ENCODE measurements at places on chromosomes 12 and 14. TPM values are rescaled to one million over a fixed set of nuclear protein-coding genes. Genes with fewer than 3 reads are reported as not detected.
A peak's percentile ranks its signal among the peaks of the same experiment; 100 is the strongest.

The LMNTD1 gene
- total RNA-seq, result not detected

The KRT72 gene
- total RNA-seq, result not detected

The DNAH10 gene
- not detected for total RNA-seq

The DEGS2 gene
- not detected for total RNA-seq

The CLEC4C gene
- total RNA-seq, result not detected

The PWP1 gene
- 14.5 TPM for total RNA-seq

GRCh38 chr14:58987591-58987990, 200.9 kb upstream of the DAAM1 start:
- no peak overlapping the region for H3K4me3 ChIP-seq
- no peaks in the 10 kb centered on the region for H3K36me3 ChIP-seq
- no peak overlapping the region for H3K27ac ChIP-seq
- H3K4me1 ChIP-seq, result no peaks in the 10 kb centered on the region

GRCh38 chr14:83733670-83734069, 1796.3 kb upstream of the FLRT2 start:
- DNase-seq, result no peak
- no peaks in the 10 kb centered on the region for H3K4me1 ChIP-seq
- no peaks in the 10 kb centered on the region for H3K36me3 ChIP-seq
- H3K27ac ChIP-seq, result no peak overlapping the region

DNA sequence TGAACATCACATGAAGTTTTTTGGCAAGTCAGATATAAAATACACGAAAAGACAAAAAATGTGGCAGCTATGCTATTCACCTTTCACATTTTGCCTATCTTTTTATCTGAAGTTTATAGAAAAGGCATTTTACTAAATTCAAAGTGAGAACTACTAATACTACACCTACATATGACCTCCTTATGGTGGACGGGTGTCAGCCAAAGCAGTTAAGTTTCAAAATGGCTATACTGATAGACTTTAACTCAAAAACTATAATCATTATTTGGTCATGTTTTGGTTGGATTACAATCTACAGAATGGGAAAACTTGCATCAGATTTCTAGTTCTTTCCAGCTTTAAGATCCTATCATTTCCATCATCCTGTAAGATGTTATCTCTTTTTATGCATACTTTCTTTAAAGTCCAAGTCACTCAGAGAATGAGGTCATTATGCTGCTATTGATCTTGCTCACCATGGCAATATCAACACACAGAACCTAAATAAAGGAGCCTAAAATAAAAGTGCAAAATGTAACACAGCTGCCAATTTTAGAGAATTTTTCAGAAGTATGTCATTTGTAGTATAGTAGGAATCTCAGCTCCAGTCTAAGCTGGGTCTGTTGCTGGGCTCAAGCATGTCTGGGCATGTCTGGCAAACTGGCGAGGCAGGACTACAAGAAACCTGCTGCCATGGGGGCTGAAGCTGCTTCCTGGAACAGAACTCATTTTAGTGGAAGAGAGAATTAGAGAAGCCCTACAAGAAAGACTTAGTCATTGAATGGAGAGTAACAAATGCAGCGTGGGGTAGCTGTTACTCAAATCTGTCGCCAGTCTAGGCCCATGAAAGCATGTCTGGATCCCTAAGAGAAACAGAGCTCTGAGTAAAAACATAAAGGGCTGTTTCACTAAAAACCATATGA, 7.6 kb upstream of the AEBP2 start:
- DNase-seq, result no peak
- H3K4me3 ChIP-seq, result no peak overlapping the region
- H3K36me3 ChIP-seq, result no peaks in the 10 kb centered on the region
- no peaks in the 10 kb centered on the region for H3K4me1 ChIP-seq
- no peaks in the 10 kb centered on the region for H3K27me3 ChIP-seq
- H3K27ac ChIP-seq, result no peak overlapping the region

DNA sequence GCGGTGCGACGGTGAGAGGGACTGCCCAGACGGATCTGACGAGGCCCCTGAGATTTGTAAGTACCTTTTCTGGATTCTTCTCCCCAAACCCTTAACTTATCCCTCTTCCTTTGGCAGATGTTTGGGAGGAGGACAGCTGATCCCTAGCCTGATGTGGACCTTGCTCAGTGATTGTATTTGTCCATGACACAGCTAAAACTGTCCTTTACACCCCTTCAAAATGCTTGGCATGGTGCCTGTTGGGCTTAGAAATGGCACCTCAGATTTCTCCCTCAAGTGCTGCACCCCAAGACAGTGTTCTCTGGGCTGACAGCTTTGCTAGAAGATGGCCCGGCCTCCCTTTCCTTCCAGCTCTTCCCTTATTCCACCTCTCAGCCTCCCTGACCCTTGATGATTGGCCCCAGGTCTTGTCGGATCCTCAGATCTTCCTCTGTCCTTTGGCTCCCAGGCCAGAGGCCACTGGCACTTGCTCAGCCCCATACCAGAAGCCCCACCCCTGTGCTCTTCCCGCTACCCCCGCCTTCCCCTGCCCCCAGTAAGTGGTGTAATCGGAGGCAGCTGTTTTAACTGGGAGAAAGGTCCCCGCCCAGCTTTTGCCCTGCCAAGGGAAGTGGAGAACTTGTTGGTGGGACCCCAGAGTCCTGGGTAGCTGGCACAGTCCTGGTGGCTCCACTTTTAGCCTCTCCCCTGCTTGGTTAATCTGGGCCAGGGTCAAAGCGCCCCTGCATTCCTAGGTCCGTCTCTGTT, 8.7 kb downstream of the LRP1-AS start:
- peak; percentile 68 for DNase-seq
- no peaks in the 10 kb centered on the region for H3K27me3 ChIP-seq
- H3K36me3 ChIP-seq, result peaks cover 58% of the 10 kb centered on the region
- H3K4me3 ChIP-seq, result no peak overlapping the region
- H3K4me1 ChIP-seq, result peaks cover 91% of the 10 kb centered on the region

GRCh38 chr12:10395390-10395998, 5.7 kb upstream of the KLRK1 start:
- no peaks in the 10 kb centered on the region for H3K27me3 ChIP-seq
- H3K4me1 ChIP-seq, result peaks cover 30% of the 10 kb centered on the region
- peak; percentile 29 for DNase-seq
- no peaks in the 10 kb centered on the region for H3K36me3 ChIP-seq
- H3K27ac ChIP-seq, result peak overlapping the region; percentile 27

GRCh38 chr12:48126953-48127630, 7.9 kb downstream of the PFKM start:
- H3K36me3 ChIP-seq, result peaks cover 87% of the 10 kb centered on the region
- DNase-seq, result no peak
- H3K27me3 ChIP-seq, result no peaks in the 10 kb centered on the region
- no peak overlapping the region for H3K4me3 ChIP-seq

DNA sequence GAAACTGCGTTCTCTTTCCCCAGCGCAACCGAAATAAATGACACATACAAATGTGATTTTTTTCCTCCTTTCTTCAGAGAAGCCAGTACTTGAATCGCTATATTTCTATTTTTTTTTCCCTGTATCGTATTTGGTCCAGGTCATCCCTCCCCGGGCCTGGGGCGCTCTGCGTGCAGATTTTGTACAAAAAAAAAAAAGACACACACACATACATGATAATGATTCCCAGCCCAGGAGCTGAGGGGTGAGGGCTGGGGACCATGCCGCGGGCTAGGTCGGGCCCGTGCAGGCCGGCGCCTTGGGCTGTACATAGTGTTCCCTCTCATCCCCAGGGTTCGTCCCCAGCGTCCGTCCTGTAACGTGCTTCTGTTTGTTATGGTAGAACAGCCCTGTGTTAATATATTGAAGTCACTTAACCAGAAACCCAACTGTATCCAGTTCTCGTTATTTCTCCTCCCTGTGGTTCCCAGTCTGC, 3.0 kb downstream of the HOXC9 start:
- no peak for DNase-seq
- no peaks in the 10 kb centered on the region for H3K36me3 ChIP-seq
- H3K4me3 ChIP-seq, result no peak overlapping the region
- no peak overlapping the region for H3K27ac ChIP-seq
- peaks cover 100% of the 10 kb centered on the region for H3K27me3 ChIP-seq
- H3K4me1 ChIP-seq, result peaks cover 10% of the 10 kb centered on the region

GRCh38 chr12:27859648-27860047, 79.6 kb upstream of the MANSC4 start:
- peaks cover 5% of the 10 kb centered on the region for H3K4me1 ChIP-seq
- H3K27ac ChIP-seq, result no peak overlapping the region
- H3K27me3 ChIP-seq, result no peaks in the 10 kb centered on the region
- DNase-seq, result no peak

GRCh38 chr14:21346532-21347135, 37.2 kb downstream of the SUPT16H start:
- H3K36me3 ChIP-seq, result no peaks in the 10 kb centered on the region
- no peak overlapping the region for H3K4me3 ChIP-seq
- no peak overlapping the region for H3K27ac ChIP-seq
- H3K4me1 ChIP-seq, result no peaks in the 10 kb centered on the region
- H3K27me3 ChIP-seq, result no peaks in the 10 kb centered on the region

GRCh38 chr12:23536293-23536692, 413.2 kb downstream of the SOX5 start:
- no peak overlapping the region for H3K4me3 ChIP-seq
- no peaks in the 10 kb centered on the region for H3K4me1 ChIP-seq
- H3K27me3 ChIP-seq, result no peaks in the 10 kb centered on the region
- no peak overlapping the region for H3K27ac ChIP-seq

DNA sequence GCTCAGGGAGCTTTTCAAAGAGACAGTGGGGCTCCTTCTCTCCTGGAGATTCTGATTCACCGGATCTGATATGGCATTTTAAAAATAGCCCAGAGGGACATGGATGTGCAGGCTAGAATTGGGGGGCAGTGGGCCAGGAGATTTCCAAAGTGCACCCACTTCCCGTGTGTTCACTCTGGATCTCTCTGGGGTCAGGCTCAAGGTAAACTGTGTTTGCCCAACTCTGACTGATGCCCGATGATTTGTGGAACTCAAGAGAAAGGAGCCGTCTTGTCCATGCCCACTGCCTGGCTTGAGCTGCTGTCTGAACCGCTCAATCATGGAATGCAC, 17.9 kb downstream of the FAM181A start:
- H3K4me3 ChIP-seq, result no peak overlapping the region
- no peaks in the 10 kb centered on the region for H3K36me3 ChIP-seq
- peak overlapping the region; percentile 2 for H3K27ac ChIP-seq
- no peaks in the 10 kb centered on the region for H3K27me3 ChIP-seq
- H3K4me1 ChIP-seq, result peaks cover 35% of the 10 kb centered on the region
- DNase-seq, result no peak

- no peak overlapping the region for H3K4me3 ChIP-seq
- no peak for DNase-seq
- H3K27ac ChIP-seq, result peak overlapping the region; percentile 52
- H3K36me3 ChIP-seq, result no peaks in the 10 kb centered on the region
- peaks cover 18% of the 10 kb centered on the region for H3K4me1 ChIP-seq
These were observed 30.0 kb upstream of the DUSP6 start for GRCh38 chr12:89382328-89382727.

GRCh38 chr12:93297536-93297935, 80.2 kb upstream of the NUDT4 start:
- H3K4me3 ChIP-seq, result no peak overlapping the region
- H3K36me3 ChIP-seq, result no peaks in the 10 kb centered on the region
- DNase-seq, result no peak
- no peaks in the 10 kb centered on the region for H3K4me1 ChIP-seq

- no peaks in the 10 kb centered on the region for H3K36me3 ChIP-seq
- peaks cover 7% of the 10 kb centered on the region for H3K27me3 ChIP-seq
- no peak for DNase-seq
These were observed 186.4 kb upstream of the PRMT8 start for GRCh38 chr12:3304436-3305165.

- no peaks in the 10 kb centered on the region for H3K4me1 ChIP-seq
- no peak overlapping the region for H3K27ac ChIP-seq
- no peak overlapping the region for H3K4me3 ChIP-seq
- no peaks in the 10 kb centered on the region for H3K36me3 ChIP-seq
- no peaks in the 10 kb centered on the region for H3K27me3 ChIP-seq
These were observed 114.4 kb downstream of the VRK1 start for GRCh38 chr14:96911499-96912149.

DNA sequence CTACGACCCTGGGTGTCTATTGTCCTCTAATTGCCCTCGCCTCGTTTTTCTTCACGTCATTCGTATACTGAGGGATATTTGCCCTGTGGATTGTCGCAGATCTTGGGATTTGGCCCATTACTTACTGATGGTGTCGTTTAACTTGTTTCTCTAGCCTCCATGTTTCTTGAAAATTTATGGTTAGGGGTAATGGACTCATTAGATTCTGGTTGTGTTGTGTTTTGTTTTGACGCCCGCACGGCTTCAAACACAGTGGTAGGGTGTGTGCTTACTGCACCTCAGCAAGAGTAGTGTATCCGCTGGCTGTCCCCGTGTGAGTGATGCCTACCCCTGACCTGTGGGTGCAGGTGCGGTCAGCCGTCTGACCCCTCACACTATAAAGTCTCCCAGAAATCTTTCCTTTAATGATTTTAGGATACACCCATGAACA, 874 bp upstream of the RNU6-8 start:
- H3K27ac ChIP-seq, result peak overlapping the region; percentile 92
- peaks cover 15% of the 10 kb centered on the region for H3K4me1 ChIP-seq
- no peaks in the 10 kb centered on the region for H3K27me3 ChIP-seq
- peak overlapping the region; percentile 60 for H3K4me3 ChIP-seq

- H3K36me3 ChIP-seq, result no peaks in the 10 kb centered on the region
- no peak overlapping the region for H3K4me3 ChIP-seq
- no peak overlapping the region for H3K27ac ChIP-seq
- H3K4me1 ChIP-seq, result no peaks in the 10 kb centered on the region
These were observed 536.3 kb upstream of the CCDC196 start for GRCh38 chr14:65949711-65950516.

GRCh38 chr14:63454863-63455622, 88.1 kb downstream of the PPP2R5E start:
- peaks cover 32% of the 10 kb centered on the region for H3K4me1 ChIP-seq
- no peak for DNase-seq
- no peaks in the 10 kb centered on the region for H3K27me3 ChIP-seq
- no peak overlapping the region for H3K27ac ChIP-seq
- H3K36me3 ChIP-seq, result no peaks in the 10 kb centered on the region

DNA sequence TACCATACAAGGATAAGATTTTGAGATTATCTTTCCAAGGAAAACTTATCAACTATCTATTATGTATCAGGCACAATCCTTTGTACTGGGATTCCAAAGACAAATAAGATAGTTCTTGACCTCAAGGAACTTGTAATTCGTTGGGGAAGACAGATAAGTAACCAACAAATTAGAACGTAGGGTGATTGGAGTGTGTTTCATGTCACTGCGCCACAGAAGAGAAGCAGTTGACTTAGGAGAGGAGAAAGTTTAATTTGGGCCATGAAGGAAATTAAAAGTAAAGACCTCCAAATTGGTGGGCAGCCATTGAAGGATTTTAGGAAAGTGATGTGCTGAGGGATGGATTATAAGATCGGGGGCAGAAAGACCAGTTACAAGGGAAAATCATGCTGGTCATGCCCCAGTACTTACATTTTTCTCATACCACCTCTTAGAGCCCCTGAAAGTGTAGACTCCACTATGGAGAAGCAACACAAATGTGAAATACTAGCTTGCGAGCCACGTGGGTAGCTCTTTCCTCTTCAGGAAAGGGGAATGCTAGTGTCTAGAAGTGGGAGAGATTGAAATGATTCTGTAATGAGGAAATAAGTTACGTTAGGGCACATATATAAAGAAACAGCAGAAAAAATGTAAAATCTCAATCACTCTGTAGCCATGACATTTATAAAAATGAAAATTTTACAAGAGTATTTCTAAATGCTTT, 148.7 kb downstream of the ETV6 start:
- H3K27me3 ChIP-seq, result no peaks in the 10 kb centered on the region
- H3K4me3 ChIP-seq, result no peak overlapping the region
- no peak for DNase-seq
- no peaks in the 10 kb centered on the region for H3K36me3 ChIP-seq
- peak overlapping the region; percentile 18 for H3K27ac ChIP-seq
- peaks cover 6% of the 10 kb centered on the region for H3K4me1 ChIP-seq

GRCh38 chr14:38121320-38122020, 86.2 kb upstream of the SSTR1 start:
- H3K4me3 ChIP-seq, result no peak overlapping the region
- DNase-seq, result no peak
- no peaks in the 10 kb centered on the region for H3K4me1 ChIP-seq
- no peaks in the 10 kb centered on the region for H3K27me3 ChIP-seq
- no peaks in the 10 kb centered on the region for H3K36me3 ChIP-seq
